ENCODE measurements at places on chromosomes 3 and 15.

DNA sequence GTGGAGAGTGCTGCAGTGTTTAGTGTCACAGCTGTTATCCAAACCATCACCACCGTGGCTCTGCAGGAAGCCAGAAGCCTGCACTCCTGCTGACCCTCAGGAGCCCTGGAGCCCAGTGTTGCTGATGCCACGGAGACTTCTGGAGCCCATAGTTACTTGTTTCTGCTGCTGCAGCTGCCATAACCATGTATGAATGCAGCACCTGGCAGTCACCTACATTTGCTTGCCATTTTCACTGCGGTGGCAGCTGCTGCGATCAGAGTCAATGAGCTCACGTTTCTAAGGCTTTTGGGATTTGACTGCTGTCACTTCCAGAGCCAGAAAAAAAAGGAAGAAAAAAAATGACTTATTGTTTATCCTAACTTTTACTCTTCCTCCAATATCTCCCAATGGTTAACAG is 299.2 kb upstream of the THRB start:
- no peak for DNase-seq

DNA sequence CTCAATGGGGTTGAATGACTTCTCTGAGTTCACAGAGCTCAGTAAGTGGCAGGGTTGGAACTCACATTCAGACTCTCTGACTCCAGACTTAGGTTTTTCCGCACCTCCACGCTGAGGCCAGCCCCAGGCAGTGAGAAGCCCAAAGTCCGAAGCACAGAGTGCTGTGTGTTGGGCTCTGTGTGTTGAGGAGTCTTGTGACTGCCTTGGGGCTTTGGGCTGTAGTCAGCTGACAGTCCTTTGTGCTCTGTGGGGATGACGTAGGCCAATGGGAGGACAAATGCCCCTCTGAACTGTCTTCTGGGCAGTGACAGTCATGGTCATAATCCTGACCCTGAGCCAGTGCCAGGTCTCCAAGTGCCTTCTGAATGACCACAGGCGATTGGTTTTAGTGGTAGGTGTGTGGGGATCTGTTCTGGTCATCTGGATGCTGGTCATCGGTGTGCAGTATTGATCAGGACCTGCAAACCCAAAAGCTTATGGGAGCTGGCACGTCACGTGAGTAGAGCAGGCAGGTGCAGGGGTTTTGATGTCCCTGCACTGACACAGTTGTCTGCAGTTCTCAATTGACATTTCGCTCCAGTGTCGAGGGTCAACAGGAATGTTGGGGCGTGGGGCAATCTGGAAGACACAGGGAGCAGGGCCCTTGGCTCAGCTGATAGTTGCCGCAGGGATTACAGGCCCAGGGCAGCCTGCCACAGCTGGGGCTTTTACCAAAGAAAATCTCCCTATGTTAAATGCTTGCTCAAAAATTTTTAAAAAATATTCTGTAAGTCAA is 45.3 kb downstream of the CAPN3 start:
- DNase-seq: no peak

GRCh38 chr3:30657914-30658313 is 51.5 kb downstream of the TGFBR2 start:
- peak; percentile 51 for DNase-seq

DNA sequence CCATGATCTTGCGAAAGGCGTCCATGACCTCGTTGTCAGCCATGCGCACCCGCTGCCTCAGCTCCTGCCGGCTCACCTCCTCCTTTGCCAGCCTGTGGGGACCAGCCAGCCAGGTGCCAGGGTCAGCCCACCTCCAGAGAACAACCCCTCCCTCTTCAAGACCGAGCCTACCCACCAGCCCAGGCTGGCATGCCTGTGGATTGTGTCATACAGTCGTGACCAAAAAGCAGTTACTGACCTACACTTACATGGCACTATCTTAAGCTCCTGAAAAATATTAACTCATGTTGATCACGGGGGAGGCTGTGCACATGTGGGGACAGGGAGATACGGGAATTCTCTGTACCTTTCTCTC is 10.7 kb upstream of the CAMK1 start:
- no peak for DNase-seq

DNA sequence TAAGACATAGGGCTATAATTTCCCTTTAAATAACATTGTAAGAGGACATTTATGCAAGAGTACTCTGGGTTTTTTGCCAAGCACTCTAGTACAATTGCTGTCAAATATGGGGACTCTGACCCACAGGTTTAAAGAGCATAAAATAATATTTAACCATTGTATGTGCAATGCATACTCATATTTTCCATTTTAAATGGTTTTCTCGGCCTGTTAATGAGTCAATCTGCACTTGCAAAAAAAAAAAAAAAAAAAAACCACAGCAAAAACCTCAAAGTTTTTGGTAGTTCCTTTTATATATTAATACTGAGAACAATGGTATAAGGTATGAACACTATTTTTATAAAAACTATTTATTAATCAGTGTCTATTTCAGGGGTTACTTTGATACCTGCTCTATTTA is 304.0 kb upstream of the CBLB start:
- peak; percentile 45 for DNase-seq

GRCh38 chr3:169771497-169772304 is 1.5 kb upstream of the MYNN start:
- DNase-seq: peak; percentile 92

DNA sequence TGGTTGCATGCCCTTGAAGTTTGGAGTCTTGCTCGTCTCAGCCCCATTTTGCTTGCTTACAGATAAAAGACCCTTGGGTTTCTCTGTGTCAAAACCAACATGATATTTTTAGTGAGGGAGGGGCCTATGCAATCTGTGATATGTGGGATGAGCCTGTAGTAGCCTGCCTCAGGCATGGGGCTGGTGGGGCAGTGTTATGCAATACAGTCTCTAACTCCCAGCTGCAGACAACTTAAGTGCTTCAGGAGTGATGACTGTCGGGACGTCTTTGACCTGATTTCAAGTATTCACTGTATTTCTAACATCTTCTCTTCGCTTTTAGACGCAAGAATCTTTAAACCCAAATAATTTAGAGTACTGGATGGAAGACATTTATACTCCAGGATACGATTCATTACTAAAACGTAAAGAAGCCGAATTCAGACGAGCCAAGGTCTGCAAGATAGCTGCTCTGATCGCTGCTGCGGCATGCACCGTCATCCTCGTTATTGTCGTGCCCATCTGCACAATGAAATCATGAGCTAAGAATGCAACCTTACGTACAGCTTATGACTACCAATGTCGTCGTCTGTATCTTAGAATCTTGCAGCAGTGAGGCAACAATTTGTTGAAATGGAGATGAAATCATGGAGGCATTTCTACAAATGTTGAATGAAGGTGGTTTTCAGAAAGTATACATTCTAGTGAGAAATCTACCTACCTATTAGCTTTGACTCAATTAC is 35.9 kb downstream of the MINAR1 start:
- no peak for DNase-seq

GRCh38 chr3:115217678-115218451 is 70.8 kb upstream of the ZBTB20 start:
- DNase-seq: peak; percentile 16

DNA sequence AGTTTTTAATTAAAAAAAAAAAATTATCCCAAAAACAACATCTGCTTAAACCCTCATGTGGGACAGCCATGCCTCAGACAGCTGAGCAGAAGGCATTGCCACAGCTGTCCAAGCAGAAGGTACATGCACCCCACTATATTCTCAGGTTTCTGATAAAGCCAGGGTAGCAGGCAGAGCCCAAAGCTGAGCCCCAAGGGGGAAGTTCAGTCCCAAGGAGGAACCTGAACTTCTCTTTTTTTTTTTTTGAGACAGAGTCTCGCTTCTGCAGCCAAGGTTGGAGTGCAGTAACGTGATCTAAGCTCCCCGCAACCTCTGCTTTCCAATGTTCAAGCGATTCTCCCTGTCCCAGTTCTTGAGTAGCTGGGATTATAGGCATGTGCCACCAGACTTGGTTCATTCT is 33.2 kb downstream of the MKRN2 start:
- DNase-seq: no peak

DNA sequence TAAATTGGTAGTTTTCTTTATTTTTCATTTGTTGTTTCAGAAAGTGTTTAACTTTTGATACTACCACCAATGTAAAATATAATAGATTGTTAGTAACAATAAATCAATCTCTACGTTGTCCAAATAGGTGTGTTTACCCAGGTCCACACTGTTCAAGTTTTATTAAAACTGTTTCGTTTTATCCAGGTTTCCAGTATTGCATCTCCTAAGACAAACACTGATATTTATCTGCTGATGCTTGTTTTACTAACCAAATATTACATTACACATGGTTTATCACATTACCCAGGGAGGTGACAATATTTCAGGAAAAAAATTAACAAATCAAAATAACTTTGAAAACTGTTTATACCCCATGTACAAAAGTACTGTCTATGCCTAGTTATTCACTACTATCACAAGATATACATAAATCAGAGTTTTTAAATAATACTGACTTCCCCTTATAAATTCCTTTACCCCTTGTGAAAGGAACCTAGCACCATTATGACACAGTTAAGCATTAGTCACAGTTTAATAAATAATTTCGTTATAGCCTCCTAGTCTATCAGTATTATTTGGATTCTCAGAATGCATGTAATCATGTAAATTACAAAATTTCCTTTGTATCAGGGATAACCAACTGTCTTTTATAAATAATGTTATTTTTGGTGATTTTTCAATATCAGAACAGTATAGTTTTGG is 205.3 kb downstream of the ZBTB20 start:
- DNase-seq: no peak
